ENCODE measurements at places on chromosomes 13 and 19. TPM values are rescaled to one million over a fixed set of nuclear protein-coding genes. Genes with fewer than 3 reads are reported as not detected.

The C13orf46 gene
- total RNA-seq = 3.5 TPM

The SIGLECL1 gene
- not detected for total RNA-seq

The PGLYRP1 gene
- total RNA-seq = not detected

The CEACAM6 gene
- 0.33 TPM for total RNA-seq

The NOVA2 gene
- 8.1 TPM for total RNA-seq

The ZNF45 gene
- 18.5 TPM for total RNA-seq

The UBL5 gene
- 220 TPM for total RNA-seq

The MAMSTR gene
- total RNA-seq = 0.58 TPM

The WDR87 gene
- not detected for total RNA-seq

The MBD3 gene
- total RNA-seq = 60.9 TPM

The CGB7 gene
- not detected for total RNA-seq

The USHBP1 gene
- 12.8 TPM for total RNA-seq

The GRK1 gene
- not detected for total RNA-seq

DNA sequence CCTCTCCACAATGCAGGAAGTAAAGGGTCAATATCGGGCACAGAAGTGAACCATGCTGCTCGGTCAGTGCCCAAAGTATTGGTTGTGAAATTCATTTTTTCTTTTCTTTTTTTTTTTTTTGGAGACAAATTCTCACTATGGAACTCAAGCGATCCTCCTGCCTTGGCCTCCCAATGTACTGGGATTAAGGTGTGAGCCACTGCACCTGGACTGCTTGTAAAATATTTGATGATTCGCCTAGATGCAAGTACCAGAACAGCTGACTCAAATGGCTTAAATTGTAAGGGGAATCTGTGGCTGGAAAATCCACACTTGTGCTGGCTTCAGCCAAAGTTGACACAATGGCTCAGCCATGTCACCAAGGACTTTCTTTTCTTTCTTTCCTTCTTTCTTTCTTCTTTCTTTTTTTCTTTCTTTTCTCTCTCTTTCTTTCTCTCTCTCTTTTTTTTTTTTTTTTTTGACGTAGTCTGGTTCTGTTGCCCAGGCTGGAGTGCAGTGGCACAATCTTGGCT, 43.7 kb downstream of the NUMBL start:
- no peak for DNase-seq

DNA sequence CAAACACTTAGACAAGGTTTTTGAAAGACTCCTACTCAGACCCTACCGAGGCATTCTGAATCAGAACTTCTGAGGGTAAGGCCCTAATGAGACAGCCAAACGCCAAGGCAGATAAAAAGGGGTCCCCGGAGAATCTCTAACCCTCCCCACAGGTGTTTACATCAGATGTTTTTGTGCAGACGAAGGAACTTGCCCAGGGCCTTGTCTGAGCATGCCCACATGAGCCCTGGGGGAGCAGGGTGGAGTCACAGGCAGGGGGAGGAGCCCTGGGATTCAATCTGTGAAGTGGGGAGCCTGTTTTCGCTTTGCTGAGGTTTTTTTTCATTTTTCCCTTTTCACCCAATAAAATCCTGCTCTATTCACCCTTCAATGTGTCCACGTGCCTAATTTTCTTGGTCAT, 61.6 kb upstream of the MED4 start:
- DNase-seq = peak; percentile 66

GRCh38 chr19:45607071-45608029, 5.3 kb upstream of the GPR4 start:
- DNase-seq = peak; percentile 82

GRCh38 chr13:106796280-106797047, 228.5 kb upstream of the ARGLU1 start:
- DNase-seq = no peak

DNA sequence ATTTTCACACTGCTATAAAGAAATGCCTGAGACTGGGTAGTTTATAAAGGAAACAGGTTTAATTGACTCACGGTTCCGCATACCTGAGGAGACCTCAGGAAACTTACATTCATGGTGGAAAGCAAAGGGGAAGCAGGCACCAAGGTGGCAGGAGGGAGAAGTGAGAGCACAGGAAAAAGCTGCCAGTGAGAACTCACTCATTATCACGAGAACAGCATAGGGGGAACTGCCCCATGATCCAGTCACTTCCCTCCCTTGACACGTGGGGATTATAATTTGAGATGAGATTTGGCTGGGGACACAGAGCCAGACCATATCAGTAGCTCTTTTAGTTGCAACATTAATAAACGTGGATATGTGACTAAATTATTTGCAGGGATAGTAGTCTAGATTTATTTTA, 4.3 kb upstream of the KCTD4 start:
- no peak for DNase-seq

DNA sequence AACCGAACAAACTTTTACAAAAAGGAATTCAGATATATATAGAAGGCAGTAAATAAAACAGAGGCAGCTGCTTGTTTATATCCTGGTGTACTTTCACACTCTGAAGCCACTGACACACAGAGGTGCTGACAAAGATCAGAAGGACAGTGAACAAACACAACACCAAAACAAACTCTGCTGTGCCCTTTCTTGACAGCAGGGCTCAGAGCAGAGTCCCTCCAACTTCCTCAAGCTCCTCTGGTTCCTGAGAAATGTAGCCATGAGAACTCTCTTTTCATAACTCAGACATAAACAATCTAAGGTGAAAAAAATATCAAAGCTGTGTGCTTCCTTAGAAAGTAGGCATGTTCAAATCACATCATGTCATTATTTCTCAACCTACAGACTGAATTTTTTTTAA, 1052.8 kb upstream of the SPRY2 start:
- no peak for DNase-seq

- DNase-seq = no peak
Observed at GRCh38 chr13:95235199-95235756, 66.0 kb downstream of the ABCC4 start.

- no peak for DNase-seq
Observed at GRCh38 chr19:32165750-32166149, 179.7 kb upstream of the ZNF507 start.

DNA sequence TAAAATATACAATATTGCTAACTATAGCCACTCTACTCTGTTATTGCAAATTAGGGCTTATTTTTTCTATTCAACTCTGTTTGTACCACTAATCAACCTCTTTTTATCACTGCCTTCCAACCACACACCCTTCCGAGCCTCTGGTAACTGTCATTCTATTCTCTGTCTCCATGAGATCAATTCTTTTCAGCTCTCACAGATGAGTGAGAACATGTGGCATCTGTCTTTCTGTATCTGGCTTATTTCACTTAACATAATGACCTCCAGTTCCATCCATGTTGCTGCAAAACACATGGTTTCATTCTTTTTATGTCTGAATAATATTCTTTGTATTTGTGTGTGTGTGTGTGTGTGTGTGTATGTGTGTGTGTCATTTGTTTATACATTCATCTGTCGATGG, 350.1 kb upstream of the DACH1 start:
- no peak for DNase-seq

DNA sequence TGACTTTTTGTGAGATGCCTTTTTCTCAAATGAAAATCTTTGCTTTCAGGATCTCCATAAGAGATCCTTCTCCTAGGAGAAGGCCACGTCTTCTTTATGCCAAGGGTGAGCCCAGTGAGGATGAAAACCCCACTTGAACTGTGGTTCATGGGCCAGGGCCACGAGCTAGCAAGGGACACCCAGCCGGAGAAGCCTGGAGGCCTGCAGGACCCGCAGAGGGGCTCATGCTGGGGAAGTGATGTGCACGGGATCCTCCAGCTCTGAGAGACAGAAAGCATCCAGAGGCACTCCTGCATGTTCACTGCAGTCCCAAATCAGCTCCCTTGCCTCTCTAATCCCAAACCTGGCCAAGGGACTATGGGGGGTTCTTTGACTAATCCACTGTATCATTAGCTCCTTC, 168.9 kb downstream of the UQCRFS1 start:
- DNase-seq = no peak

GRCh38 chr19:484494-484893, 11.8 kb upstream of the MADCAM1 start:
- DNase-seq = no peak

- DNase-seq = no peak
Observed at GRCh38 chr19:13085666-13086065, 17.0 kb downstream of the LYL1 start.

- DNase-seq = no peak
Observed at GRCh38 chr19:35216833-35217648, 11.5 kb downstream of the FAM187B start.

- DNase-seq = no peak
Observed at GRCh38 chr13:47372751-47373150, 475.9 kb upstream of the HTR2A start.

- DNase-seq = no peak
Observed at GRCh38 chr19:459724-460511, 915 bp downstream of the SHC2 start.

DNA sequence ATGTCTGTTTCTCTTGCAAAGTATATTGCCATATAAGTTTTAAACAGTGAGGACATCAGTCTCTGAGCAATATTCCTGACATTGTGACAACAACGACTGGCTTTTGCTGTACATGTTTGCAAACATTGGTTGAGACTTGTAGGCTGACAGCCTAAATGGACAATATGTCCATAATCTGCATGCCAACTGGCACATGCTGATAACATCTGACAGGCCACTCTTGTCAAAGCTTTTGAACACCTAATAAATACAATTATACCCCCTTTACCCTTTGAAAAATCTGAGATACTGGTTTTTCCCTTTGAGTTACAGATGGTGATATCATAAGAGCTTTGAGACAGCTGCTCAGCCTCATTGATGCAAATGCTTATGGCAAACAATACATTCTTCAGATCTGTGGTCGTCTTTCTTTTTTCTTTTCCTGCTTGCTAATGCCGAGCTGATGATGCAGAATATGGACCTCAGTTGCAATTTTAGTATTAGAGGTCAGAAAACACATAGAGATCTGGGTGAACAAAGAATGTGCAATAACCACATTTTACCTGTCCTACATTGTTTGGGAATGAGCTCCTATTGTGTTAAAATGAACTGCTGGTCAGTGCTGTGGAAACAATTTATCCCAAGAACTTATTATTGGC, 114.9 kb downstream of the RFC3 start:
- no peak for DNase-seq

- DNase-seq = no peak
Observed at GRCh38 chr19:48739404-48740163, 826 bp downstream of the RASIP1 start.

GRCh38 chr19:7987114-7987768, 18.2 kb downstream of the ELAVL1 start:
- no peak for DNase-seq
